ENCODE measurements at places on chromosomes 7 and 10.

GRCh38 chr7:127820732-127821085 is 168.7 kb downstream of the SND1 start:
- no peak for DNase-seq

GRCh38 chr7:111677848-111678247 is 115.6 kb upstream of the IMMP2L start:
- DNase-seq, result no peak

DNA sequence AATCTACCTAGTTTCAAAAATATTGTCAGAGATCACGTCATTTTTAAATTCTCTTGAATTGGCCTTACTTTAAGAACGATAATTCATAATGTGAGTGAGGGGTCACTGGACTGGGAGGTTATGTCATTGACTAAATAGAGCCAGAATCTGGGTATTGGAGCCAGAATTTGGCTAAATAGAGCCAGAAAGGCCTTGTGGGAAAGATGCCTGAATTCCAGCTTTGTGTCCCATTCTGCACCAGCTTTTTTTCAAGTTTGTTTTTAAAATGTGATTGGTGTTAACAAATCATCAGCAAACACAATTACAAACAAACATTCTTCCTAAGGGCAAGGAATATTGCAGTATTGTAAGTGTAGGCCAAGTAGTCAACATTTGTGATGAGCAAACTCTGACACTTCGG is 233.2 kb upstream of the PRKCQ start:
- no peak for DNase-seq

- no peak for DNase-seq
These were observed 166.2 kb downstream of the PKD1L1 start for GRCh38 chr7:47782022-47782421.

- peak; percentile 20 for DNase-seq
These were observed 443.2 kb upstream of the SEMA3A start for GRCh38 chr7:84637568-84638338.

DNA sequence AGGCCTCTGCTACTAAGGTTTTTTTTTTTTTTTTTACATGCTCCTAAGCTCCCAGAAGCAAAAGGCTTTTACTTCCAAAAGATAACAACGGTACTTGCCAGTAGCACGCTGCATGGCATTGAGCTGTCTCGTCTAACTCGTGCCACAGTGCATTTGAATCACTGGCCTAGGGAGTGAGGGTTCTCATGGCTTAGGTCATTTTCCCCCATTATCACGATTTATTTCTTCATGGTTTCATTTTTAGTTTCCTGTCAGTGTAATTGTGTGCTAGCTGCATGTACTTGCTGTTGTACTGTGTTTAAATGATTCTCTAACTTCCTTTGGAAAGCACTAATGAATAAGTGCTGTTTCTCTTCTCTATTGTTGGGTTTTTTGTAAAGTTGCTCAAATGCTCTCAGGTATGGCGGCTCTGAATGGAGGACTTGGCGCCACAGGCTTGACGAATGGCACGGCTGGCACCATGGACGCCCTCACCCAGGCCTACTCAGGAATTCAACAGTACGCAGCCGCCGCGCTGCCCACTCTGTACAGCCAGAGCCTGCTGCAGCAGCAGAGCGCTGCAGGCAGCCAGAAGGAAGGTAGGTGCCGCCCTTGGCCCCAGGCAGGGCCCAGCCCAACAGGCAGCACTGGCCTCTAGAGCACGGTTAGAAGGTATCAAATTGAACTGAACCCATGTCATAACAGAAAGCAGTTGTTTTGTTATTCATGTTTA is 290.5 kb downstream of the USP6NL start:
- DNase-seq, result no peak

- DNase-seq, result no peak
These were observed 27.3 kb downstream of the HERC4 start for GRCh38 chr10:68047554-68048327.

GRCh38 chr10:20363684-20364083 is 533.4 kb downstream of the NEBL start:
- no peak for DNase-seq

GRCh38 chr10:70753841-70754621 is 31.1 kb downstream of the TBATA start:
- no peak for DNase-seq
